ENCODE measurements at places on chromosomes 1 and 21. TPM values are rescaled to one million over a fixed set of nuclear protein-coding genes. Genes with fewer than 3 reads are reported as not detected.

GRCh38 chr1:104768466-104768865 is 1018.8 kb downstream of the AMY1C start:
- DNase-seq = no peak

- no peak for DNase-seq
Measured at GRCh38 chr21:29074007-29074376, 544 bp upstream of the CCT8 start.

DNA sequence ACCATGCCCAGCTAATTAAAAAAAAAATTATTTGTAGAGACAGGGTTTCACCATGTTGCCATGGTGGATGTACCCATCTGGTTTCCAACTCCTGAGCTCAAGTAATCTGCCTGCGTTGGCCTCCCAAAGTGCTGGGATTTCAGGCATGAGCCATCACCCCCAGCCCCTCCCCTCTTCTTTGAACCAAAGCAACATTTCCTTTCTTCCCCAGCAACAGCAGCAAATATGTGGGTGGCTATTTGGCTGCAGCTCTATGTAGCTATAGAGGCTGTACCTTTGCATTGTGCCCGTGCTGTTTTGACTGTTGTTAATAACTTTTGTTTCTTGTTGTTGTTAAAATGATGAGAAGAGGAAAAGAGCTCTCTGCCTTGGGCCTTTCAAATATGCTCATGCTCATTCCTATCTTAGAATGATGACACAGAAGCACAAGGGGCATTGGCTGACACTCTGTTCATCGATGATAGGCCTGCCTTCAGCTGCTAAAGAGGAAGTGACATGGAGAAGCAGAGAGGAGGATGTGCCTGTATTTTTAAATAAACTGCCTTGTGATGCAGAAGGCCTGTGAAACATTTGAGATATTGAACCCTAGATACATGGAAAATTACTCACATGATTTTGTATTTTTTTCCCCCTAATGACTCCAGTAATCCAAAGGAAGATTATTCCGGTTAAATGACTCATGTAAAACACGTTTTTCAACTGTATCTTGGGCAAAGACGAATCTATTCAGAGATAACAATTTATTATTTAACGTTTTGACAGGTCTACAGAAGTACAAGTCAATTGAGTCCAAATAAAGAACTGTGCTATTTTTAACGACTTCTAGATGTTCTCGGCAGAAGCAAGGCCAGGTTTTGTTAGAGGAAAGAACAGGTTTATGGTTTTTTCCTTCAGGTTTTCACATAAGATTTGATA is 20.5 kb upstream of the XPR1 start:
- DNase-seq = no peak

- DNase-seq = no peak
Measured at GRCh38 chr1:81430955-81431623, 369.6 kb upstream of the ADGRL2 start.

The IL22RA1 gene
- polyA plus RNA-seq = 4.8 TPM

The KRTAP7-1 gene
- polyA plus RNA-seq = not detected
